Bronchial epithelial cell (primary cell): ENCODE measurements at places on chromosomes 2 and 18. TPM values are rescaled to one million over a fixed set of nuclear protein-coding genes. Genes with fewer than 3 reads are reported as not detected.

GRCh38 chr2:142596334-142597088, 281.0 kb upstream of the KYNU start:
- DNase-seq: peak; percentile 62

GRCh38 chr2:240956935-240957655, 41.3 kb upstream of the SNED1 start:
- DNase-seq: no peak

Gene PROKR1
- not detected in 2 replicates for total RNA-seq

DNA sequence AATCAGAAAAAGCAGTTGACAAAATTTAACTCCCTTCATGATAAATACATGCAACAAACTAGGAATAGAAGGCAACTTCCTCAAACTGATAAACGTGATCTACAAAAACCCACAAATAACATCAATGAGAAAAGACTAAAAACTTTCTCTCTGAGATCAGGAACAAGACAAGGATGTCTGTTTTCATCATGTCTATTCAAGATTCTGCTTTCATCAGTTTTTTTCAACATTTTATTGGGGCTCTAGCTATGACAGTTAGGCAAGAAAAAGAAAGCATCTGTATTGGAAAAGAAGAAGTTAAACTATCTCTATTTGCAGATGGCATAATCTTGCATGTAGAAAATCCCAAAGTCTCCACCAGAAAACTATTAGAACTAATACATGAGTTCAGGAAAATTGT, 12.3 kb upstream of the CHST10 start:
- no peak for DNase-seq

DNA sequence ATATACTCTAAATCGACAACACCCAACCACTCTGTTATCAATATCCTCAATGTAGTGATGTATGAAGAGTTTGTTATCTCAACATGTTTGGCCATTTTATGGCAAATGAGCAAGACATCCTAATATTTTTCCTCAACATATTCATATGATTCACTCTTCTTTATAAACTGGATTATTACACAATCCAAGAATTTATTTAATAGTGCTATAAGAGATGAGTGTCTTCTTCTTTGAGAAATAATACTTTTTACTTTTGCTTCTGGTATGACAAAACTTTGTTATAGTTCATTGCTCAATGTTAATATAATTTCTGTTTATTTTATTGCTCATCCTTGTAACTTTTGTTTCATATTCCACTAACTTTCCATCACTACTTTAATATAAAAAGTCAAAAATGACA, 44.3 kb downstream of the SCN9A start:
- DNase-seq: peak; percentile 23

DNA sequence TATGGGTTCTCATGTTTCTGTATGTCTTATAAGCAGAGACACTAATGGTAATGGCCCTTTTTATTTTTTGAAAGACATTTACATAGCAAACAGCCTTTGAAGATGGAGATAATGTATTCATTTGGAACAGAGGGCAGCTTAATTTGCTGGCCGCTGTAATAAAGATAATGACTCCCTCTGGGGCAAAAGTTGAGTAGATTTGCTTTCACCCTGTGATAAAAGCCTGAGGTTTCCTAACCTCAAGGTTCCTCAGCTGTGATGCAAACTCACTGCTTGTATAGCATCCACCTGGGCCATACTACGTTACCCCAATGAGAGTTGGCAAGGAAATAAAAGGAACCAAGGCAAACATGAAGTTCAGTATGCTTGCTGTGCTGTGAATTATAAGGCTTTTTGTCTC, 54.8 kb downstream of the TEX51 start:
- no peak for DNase-seq

- DNase-seq: no peak
Observed at GRCh38 chr2:120858361-120859106, 122.9 kb downstream of the GLI2 start.

DNA sequence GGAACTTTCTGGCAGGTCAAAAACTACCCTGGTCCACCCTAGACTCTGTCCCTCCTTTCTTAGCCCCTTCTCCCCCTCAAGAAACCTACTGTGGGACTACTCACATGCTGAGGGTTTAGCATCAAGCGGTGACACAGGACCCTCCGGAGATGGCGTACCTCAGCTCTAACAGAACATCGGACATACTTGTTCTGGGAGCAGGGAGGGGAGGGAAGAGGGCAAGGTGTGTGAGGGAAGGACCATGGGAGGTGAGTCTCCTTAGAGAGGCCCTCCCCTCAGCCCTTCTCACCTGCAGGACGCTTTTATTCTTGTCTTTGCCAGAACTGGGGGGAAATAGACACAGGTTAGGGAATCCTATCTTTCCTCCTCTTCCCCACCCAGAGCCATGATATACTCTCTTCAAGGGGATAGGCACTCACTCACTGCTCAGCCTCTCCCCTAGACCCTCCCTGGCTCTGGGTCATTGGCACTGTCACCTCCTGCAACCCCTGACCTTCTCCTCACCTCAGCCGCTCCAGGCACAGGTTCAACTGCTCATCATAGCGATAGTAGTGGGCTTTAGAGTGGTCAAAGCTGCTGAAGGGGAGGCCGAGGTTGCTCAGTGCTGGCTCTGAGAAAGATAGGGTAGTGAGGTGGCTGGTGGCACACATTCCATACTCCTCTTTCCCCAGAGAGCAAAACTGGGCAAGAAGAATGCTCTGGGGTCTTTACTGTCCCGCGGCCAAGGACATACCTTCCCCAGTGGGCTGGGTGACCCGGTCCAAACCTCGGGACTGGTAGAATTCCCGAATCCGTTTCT, 1.8 kb downstream of the PCGF1 start:
- DNase-seq: no peak

Gene GALNT1
- 77.4 and 81.7 TPM in 2 replicates for total RNA-seq

GRCh38 chr2:96875498-96876268, 5.8 kb upstream of the SEMA4C start:
- no peak for DNase-seq

Gene CDH7
- not detected in 2 replicates for total RNA-seq

DNA sequence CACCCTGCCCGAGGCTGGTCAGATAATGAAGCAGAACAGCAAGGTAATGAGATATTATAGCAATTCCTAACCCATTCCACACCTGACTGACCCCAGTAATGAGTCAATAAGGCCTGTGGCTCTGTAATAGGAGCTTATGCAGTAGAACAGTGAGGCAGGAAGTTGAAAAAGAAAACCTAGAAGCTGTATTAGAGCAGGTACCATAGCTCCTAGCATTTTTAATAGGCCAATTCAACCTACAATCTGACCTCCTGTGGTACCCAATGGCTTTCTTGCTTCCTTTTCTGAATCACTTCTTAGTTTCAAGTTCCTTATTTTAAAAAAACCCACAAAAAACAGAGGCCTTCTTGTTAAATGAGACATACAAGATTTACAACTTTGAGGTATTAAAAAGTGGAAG, 43.6 kb upstream of the MAP2 start:
- DNase-seq: peak; percentile 23

DNA sequence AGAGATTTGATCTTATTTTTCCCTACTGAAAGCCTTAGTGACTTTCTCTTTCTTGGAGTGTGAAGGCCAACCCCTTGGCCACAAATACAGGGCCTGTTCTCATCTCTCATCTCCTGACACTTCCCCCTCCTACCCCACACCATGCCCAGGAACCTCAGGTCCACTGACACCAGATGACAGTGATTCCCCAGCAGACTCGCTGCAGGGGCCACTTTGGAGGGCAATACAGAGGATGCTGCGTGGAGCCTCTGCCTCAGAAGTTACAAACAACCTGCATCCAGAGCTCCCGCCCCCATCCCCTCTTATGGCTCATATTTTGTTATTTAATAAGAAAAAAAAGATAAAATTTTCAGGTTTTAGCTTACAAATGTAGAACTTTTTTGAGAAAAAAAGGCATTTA, 70.1 kb upstream of the LGALSL start:
- no peak for DNase-seq
